Activated CD8-positive, alpha-beta memory T cell treated with anti-CD3 and anti-CD28 coated beads, Interleukin-2, amount 50 U/mL, for 48 hours (primary cell): ENCODE measurements at places on chromosomes 7 and 10.

- DNase-seq: peak; percentile 55
Measured at GRCh38 chr7:99000904-99001465, 122.7 kb downstream of the TRRAP start.

GRCh38 chr7:5541087-5541992, 117.7 kb upstream of the TNRC18 start:
- DNase-seq: no peak

DNA sequence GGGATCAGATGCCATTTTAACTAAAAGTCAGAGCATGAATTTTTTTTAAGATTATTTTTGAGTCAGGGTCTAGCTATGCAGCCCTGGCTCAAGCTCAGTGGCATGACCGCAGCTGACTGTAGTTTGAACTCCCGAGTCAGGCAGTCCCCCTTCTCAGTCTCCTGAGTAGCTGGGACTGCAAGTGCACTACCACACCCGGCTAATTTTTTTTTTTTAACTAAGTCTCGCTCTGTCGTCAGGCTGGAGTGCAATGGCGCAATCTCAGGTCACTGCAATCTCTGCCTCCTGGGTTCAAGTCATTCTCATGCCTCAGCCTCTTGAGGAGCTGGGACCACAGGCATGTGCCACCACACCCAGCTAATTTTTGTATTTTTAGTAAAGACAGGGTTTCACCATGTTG, 7.8 kb downstream of the TAS2R41 start:
- no peak for DNase-seq

GRCh38 chr10:133285217-133285616, 8.5 kb upstream of the ADAM8 start:
- DNase-seq: no peak

GRCh38 chr7:11228515-11228914, 254.8 kb downstream of the PHF14 start:
- no peak for DNase-seq

DNA sequence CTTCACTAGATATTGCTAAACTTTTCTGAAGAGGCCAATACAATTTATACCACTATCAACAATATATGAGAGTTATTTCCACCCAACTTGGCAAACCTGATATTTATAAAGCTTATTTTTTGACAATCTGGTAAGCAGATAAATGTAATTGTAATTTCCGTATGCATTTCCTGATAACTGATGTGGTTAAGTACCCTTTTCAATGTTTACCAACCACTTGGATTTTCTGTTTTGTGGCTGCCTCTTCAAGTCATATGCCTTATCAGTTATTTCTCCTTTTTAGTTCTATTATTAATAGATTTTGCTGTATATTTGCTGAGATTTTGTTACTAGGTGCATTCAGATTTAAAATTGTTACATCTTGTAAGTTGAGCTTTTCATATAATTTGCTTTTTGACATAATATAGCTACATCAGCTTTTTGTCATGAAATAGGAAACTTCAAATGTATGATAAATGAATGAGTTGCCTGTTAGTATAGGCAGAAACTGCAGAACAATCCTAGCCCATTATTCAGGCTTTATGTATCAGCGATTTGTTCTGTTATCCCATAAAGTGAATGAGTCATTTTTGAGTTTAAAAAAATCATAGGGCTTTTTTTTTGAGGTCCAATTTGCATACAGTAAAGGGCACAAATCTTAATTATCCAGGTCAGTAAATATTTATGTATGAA, 11.5 kb downstream of the SGPL1 start:
- no peak for DNase-seq

DNA sequence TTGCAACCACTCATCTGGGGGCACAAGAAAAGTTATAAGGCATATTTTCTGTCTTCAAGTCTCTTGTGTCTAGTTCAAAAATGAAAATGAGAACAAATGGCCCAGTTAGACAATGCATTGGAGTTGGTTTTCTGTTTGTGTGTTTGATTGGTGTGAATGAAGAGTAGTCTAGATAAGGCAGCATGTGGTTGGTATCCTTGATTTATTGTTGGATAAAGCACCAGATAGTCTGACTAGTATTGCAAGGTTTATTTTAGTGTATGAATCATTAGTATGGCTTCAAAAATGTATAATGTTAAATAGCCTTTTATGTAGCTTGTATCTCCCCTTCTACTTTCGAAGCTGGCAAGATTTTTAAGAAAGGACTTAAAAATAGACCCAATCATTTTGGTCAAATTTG, 237.3 kb downstream of the CDK14 start:
- DNase-seq: no peak

DNA sequence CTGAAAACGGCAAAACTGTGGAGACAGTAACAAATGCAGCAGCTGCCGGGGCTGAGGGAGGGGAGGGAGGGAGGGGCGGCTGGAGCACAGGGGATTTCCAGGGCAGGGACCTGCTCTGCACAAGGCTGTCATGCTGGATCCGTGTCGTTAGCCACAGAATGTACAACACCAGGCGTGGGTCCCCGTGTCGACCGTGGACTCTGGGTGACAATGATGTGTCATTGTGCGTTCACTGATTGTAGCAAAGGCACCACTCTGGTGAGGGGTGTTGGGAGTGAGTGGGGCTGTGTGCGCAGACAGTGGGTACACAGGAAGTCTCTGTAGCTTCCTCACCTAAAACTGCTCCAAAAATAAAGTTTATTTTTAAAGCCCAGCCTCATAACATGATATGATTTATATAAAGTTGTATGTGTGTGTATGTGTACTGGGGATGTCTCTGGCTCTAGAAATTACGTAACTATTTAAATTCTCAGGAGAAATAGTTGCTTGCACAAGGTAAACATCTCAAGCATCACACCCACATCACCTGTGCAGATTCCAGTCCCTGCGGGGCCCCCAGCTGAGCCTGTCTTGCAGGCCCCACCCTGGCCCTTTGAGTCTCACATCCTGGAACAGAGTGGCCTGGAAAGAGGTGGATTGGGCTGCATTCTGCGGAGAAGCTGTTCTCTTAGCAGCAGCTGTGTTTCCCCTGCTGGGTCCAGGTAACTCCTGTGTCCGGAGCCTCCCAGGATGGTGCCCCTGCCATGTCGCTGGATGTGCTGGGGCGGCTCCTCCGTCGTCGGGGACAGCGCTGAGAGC, 135.7 kb downstream of the DYNC2I1 start:
- DNase-seq: no peak

GRCh38 chr10:127945948-127946711, 39.2 kb downstream of the PTPRE start:
- DNase-seq: no peak

DNA sequence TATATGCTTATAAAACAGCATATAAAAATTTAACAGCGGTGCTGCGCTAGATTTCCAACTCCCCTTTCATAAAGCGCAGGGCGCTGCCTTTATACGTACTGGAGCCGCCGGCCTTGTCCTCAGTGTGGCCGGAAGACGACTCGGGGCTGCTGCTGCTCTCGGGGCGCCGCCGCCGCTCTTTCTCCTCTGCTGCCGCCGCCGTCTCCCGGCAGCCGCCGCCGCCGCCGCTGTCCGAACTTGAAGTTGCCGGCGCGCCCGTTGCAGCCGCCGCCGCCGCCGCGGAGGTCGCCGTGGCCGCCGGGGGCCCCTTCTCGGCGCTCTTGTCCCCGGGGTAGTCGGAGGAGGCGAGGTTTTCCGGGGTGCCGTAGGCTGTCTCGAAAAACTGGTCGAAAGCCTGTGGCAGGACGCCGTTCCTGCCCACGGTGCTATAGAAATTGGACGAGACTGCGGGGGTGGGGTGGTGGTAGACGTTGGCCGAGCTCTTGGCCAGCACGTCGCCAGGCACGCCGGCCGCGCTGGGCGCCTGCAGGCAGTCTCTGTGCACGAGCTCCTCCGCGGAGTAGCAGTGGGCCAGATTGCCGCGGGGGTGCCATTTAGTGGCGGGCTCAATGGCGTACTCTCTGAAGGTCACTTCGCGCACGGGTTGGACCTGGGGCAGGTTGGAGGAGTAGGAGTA, 557 bp downstream of the HOXA11 start:
- peak; percentile 74 for DNase-seq

- DNase-seq: no peak
Measured at GRCh38 chr10:86815035-86815617, 58.7 kb downstream of the BMPR1A start.

GRCh38 chr7:133980804-133981203, 146.3 kb upstream of the LRGUK start:
- DNase-seq: no peak

DNA sequence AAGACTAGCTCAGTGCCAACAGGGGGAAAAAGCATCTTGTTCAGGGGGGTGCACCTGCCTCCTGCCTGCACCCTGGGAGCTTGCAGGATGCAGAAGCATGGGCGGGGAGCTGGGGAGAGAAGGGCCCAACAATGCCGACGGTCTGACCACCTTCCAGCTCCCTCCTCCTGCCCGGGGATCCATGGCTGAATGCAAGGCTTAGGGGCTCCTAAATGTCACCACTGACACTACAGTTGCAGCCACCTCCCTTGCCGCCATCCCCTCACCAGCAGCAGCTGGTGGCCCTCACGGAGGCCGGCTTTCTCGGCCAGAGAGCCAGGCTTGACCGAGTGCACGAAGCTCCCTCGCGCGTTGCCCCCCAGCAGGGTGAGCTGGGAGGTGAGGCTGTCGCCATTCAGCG, 78.8 kb upstream of the GNA12 start:
- no peak for DNase-seq

- DNase-seq: no peak
Measured at GRCh38 chr10:48309711-48310226, 3.3 kb downstream of the MAPK8 start.

DNA sequence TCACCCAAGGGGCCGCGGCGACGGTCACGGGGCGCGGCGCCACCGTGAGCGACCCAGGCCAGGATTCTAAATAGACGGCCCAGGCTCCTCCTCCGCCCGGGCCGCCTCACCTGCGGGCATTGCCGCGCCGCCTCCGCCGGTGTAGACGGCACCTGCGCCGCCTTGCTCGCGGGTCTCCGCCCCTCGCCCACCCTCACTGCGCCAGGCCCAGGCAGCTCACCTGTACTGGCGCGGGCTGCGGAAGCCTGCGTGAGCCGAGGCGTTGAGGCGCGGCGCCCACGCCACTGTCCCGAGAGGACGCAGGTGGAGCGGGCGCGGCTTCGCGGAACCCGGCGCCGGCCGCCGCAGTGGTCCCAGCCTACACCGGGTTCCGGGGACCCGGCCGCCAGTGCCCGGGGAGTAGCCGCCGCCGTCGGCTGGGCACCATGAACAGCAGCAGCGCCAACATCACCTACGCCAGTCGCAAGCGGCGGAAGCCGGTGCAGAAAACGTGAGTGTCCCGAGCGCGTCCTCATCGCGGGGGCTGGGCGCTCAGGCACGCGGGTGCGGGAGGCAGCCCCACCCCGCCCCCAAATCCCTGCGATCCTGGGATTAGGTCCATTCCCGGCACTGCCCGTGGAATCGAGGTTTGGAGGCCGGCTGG, 509 bp downstream of the AHR start:
- peak; percentile 80 for DNase-seq

GRCh38 chr10:3774018-3774813, 10.8 kb downstream of the KLF6 start:
- DNase-seq: peak; percentile 49

DNA sequence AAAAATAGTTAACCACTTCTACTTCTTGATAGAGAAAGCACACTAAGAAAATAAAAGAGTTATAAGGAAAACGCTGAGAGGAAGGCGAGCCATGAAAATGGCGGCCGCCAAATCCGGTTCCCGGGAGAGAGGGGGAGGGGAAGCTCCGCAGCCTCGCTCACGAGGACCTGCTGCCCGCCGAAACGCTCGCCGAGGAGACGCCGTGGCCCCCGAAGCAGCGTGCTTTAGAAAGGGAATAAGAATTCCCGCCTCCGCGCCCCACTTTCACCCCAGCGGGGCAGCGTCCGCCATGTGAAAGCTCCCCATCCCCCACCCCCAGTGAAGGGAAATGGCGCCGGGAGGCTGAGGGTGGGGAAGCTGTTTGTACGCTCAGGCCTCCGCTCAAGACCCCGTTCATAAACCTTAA, 505 bp downstream of the HNRNPA2B1 start:
- DNase-seq: peak; percentile 93

GRCh38 chr10:79220307-79220706, 127.0 kb upstream of the PPIF start:
- no peak for DNase-seq

DNA sequence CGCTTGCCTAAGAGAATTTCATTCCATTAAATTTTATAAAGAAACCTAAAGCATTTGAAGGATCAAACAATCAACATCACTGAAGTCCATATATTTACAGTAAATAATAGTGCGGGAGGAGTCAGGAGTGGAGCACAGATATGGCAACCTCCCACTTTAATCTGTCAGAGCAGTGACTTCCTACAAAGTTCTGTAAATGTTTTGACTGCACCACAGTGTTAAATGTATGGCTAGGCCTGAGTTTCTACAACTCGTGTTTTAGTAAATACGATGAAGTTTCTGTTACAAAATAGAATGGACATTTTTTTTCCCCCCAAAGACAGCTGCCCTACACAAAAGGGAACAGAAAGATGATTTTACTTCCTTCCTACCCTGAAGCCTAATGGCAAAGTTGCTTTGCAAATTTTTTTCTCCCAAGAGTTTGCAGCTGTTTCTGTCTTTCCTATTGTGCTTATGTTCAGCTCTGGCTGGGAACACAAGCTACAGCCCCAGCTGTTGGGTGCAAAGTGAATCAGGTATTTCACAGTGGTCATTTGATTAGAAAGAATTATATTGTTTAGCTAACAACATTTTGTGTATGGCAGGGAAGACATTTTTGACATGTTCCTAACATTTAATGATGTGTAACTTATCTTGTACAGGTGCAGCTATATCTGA, 62.1 kb downstream of the MET start:
- no peak for DNase-seq

- peak; percentile 23 for DNase-seq
Measured at GRCh38 chr10:71409516-71410104, 12.9 kb downstream of the CDH23 start.

DNA sequence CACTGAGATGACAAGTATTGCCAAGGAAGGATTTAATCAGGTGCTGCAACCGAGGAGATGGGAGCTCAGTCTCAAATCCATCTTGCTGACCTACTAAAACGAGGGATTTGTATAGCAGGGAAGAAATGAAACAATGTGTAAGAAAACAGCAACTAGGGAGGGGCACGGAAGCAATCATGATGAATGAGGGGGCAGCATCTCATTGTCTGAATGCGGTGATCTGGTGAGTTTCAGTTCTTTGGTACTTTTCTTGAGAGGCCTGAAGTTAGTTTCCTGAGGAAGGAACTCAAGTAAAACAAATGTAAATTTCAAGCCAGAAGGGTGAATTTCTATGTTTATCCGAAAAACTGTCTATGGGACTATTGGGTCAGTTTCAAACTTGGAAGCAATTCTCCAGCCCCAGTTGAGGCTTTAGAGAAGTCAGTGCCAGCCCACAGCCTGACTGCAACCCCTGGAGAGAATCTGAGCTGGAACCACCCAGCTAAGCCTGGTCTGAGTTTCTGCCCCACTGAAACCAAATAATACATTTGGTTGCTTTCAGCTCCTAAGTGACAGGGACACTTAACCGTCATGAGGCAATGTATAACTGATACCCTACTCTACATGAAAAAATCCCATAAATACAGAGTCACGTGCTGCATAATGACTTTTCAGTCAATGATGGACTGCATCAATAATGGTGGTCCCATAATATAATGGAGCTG, 45.8 kb upstream of the TNS3 start:
- no peak for DNase-seq

DNA sequence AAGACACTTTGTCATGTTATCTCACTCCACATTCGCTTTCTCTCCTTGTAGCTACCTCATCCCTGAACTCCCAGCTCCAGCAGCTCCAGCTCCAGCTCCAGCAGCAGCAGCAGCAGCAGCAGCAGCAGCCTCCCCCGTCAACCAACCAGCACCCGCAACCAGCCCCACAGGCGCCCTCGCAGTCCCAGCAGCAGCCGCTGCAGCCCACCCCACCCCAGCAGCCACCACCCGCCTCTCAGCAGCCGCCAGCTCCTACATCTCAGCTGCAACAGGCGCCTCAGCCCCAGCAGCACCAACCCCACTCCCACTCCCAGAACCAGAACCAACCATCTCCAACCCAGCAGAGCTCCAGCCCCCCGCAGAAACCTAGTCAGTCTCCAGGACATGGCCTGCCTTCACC, 226.6 kb upstream of the YAE1 start:
- no peak for DNase-seq
